ENCODE measurements at places on chromosomes 1 and 21. TPM values are rescaled to one million over a fixed set of nuclear protein-coding genes. Genes with fewer than 3 reads are reported as not detected.

Gene ARHGEF16
- 0.40 TPM for total RNA-seq

Gene S100A3
- total RNA-seq, result 0.31 TPM

Gene ZC3H12A
- total RNA-seq, result 0.93 TPM

Gene CLCA1
- total RNA-seq, result not detected

Gene UMODL1
- total RNA-seq, result 0.04 TPM

Gene TENT5C
- 6.6 TPM for total RNA-seq

All from muscle of leg (tissue), 16 donors.